IMR-90 (cell line): ENCODE measurements at places on chromosomes 12 and 14.

- DNase-seq: no peak
Observed at GRCh38 chr12:129681151-129681550, 222.7 kb downstream of the TMEM132D start.

DNA sequence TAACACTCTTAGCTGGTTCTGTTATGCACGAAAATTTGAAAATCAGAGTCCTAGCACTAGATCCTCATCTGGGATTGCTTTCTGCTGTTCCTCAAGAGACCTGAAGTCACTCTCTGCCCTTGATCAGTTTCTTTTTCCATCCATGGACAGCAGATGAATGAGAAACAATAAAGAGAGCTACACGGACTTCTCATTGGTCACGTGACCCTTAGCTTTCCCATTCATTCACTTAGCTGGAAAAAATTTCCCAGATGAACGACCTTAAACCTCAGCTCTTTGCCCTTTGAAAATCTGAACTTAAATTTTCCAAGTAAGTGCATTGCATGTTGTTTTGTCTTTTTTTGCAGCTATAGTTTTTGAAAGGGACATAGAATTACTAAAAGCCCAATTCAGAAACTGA is 27.2 kb upstream of the RGS6 start:
- DNase-seq: no peak

- DNase-seq: peak; percentile 46
Observed at GRCh38 chr12:112005419-112006395, 7.3 kb downstream of the TMEM116 start.

- no peak for DNase-seq
Observed at GRCh38 chr12:118851891-118852290, 129.4 kb upstream of the SRRM4 start.

GRCh38 chr12:93832131-93832530 is 155.0 kb downstream of the CRADD start:
- peak; percentile 66 for DNase-seq

GRCh38 chr14:70885343-70886022 is 21.8 kb upstream of the PCNX1 start:
- DNase-seq: no peak

DNA sequence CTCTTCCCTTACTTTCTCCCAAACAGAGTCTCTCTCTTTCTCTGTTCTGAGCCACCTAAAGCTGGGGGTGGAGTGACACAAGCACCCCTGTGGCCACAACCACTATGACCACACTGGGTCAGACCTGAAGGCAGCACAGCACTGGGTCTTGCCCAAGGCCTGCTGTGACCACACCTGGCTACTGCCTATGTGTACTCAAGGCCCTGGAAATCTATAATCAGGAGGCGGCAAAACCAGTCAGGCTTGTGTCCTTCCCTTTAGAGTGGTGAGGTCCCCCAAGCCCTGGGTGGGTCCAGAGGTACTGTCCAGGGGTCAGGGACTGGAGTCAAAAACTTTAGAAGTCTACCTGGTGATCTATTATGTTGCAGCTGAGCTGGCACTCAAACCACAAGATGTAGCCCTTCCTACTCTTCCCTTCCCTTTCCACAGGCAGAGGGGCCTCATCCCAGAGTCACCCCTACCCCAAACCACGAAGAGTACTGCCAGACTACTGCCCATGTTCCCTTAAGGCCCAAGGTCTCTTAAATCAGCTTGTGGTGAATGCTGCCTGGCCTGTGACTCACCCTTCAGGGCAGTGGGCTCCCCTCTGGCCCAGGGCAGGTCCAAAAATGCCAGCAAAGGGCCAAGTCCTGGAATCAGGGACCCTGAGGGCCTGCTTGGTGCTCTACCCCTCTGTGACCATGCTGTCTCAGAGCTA is 179.8 kb upstream of the DYRK2 start:
- DNase-seq: no peak

- DNase-seq: no peak
Observed at GRCh38 chr12:43107026-43107775, 444.8 kb downstream of the ADAMTS20 start.

DNA sequence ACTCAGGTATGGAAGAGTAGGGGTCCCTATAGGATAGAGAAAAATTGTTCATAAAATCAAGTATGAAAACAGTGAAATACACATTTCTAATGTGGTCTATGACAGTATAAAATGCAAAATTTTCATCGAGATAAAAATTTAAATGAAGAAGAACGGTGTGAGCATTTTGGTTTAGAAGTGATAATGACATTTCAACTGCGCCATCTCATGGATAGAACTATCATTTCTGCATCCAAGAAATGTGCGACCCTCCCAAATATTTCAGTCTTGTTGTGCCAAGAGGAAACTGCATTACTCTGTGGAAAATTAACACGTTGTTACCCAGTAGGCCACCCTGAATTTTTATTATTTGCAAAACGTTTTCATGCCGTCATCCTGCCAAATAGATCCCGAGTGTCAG is 108.8 kb downstream of the CRACR2A start:
- DNase-seq: no peak

DNA sequence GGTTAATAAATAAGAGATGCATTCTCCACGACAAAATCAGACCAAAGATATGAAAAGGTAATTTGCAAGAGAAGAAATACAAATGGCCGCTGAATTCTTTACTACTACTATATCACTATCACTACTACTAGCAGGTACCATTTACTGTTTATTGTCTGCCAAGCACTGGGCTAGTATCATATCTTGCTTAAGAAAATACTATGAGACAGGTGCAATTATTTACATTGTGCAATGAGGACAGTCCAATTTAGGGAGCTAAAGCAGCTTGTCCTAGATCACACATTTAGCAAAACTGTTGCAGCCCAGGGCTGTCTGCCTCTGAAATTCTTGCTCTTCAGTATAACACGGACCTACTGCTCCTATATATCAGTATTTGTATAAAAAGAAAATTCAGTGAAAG is 52.8 kb downstream of the CRADD start:
- no peak for DNase-seq

- no peak for DNase-seq
Observed at GRCh38 chr12:101720118-101720517, 19.1 kb downstream of the SYCP3 start.

DNA sequence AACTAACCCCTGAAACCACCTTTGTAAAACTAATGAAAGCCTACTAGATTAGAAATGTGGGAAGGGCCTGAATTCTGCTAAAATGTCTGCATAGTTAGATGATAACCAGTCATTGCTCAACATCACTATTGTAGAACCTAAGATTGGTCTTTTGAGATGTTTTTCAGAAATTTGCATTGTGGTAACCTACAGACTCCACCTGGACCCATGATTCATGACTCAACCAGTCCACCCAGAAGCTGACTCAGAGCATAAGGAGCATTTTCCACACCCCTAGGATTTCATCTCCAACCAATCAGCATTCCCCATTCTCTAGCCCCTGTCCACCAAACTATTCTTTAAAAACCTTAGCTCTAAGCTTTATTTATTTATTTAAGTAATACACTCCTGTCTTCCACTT is 30.4 kb upstream of the CHGA start:
- no peak for DNase-seq

DNA sequence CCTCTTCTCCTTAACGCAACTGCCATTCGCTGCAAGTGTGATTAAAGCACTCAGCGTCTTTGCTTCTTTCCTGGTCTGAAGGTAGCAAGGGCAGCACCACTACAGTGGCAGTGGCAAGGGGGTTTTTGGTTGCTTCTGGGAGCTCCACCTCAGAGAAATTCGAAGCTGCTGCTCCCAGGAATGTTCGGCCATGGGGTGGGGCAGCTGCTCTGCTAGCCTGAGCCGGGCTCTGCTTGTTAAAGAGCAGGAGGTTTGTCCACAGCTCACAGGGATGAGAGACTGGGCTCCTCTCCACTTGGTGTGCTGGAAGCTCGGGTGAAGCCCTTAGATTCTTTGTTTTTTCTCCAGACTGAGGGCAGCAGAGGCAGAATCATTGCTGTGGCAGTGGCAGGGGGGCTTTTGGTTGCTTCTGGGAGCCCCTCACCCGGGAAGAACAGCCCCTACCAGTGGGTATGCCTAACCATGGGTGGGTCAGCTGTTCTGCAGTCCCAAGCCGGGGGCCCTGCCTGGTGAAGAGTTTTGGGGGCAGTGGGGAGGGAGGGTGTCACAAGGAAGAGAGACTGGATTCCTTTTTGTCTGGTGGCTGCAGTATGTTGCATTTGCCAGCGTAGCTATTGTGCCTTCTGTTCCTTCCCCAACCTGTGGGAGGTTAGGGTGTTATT is 340.2 kb downstream of the AEBP2 start:
- no peak for DNase-seq
